ENCODE measurements at places on chromosomes 12 and 14.
A peak's percentile ranks its signal among the peaks of the same experiment; 100 is the strongest.

- DNase-seq, result no peak
These were observed 111.7 kb downstream of the DNAI7 start for GRCh38 chr12:25083211-25083610.

DNA sequence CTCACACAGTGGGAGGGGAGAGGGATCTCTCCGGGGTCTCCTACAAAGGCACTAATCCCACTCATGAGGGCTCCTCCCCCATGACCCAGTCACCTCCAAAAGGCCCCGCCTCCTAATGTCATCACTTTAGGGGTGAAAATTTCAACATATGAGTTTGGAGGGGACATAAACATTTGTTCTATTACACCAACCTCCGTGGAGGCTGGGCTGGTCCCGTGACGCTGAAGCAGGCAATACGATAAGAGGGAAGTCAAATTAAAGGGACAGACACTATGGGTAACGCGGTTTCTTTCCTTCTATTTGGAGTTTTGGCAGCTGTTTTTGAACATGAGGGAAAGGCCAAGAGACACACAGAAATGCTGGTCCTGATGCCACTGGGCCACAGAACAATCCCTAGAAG lies 175.7 kb upstream of the VASH1 start:
- DNase-seq, result no peak

- no peak for DNase-seq
These were observed 5.0 kb upstream of the CYP46A1 start for GRCh38 chr14:99679111-99679510.

DNA sequence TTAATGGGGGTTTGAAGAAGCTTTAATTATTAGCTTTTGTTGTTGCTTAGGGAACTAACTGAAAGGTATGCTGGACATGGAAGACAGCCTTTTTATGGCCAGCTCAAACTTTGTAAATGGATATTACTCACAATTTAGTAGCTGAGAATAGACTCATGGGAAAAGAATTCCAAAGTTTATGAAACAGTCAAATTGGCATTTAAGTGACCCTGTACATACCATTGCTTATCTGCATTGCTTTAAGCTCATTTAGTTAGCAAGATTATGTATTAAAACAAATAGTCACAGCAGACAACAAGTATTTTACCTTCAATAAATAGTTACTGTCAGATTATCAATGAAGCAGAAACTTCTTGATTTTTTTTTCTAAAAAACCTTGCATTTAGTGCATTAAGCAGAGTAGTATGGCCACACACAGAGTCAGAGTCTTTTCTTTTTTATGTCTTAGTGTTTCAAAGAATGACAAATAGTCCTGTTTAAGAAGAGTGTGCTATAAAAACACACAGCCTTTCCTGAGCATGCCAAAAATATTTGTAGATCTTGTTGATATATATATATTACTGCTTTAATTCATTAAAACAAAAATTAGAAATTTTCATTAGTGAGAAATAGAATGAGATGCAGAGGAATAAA lies 102.2 kb downstream of the TTC6 start:
- DNase-seq, result no peak

DNA sequence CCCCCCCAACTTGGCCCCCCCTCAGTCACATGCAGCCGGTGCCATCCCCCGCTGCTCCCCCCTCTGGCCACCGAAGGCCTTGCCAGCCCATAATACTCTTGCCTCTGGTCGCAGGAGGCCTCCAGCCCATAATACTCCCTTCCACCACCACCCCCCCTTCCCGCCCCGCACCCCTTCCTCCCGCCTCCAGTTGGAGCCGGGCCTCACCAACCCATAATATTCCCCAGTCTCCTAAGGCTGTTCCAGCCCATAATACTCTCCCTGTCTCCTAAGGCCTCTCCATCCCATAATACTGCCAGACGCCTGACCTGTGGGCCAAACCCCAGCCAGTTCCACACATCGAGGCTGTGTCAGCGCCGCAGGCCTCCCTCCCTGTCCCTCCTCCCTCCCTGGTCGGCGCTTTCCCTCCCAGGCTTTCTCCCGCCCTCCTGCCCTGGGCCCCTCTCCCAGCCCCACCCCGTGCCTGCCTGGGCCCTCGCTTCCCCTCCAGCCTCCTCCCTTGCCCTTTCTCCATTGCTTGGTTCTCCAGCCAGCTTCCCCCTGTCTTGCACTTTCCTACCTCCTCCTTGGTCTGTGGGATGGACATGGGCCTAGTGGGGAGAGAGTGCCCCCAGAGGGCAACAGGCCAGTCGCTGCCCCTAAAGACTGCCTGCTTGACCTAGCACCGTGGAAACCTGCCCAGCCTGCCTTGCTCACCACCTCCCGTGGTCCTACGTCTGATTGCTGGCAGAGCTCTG lies 6.8 kb upstream of the CHD4 start:
- peak; percentile 54 for DNase-seq

GRCh38 chr14:40218282-40218941 lies 786.2 kb upstream of the FBXO33 start:
- no peak for DNase-seq

DNA sequence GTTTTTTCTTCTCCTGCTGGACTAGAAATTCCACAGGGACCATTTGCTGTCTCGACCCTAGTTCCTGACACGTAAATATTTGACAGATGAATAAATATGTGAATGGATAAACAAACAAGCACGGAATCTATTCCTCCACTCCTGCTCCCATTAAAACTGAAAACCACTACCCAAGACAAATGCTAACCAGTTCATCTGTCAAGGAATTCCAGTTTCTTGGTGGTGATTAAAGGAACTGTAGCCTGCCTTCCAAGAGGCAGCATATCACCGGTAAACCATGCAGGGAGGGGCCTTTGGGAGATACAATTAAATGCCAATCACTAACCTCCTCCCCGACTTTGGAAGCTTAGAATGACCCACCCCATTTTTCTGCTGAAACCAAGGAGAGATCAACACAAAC lies 95.4 kb downstream of the TTC7B start:
- no peak for DNase-seq

GRCh38 chr12:25970916-25971653 lies 12.6 kb downstream of the RASSF8 start:
- DNase-seq, result no peak

GRCh38 chr14:88007608-88008007 lies 2.7 kb downstream of the GPR65 start:
- DNase-seq, result no peak

DNA sequence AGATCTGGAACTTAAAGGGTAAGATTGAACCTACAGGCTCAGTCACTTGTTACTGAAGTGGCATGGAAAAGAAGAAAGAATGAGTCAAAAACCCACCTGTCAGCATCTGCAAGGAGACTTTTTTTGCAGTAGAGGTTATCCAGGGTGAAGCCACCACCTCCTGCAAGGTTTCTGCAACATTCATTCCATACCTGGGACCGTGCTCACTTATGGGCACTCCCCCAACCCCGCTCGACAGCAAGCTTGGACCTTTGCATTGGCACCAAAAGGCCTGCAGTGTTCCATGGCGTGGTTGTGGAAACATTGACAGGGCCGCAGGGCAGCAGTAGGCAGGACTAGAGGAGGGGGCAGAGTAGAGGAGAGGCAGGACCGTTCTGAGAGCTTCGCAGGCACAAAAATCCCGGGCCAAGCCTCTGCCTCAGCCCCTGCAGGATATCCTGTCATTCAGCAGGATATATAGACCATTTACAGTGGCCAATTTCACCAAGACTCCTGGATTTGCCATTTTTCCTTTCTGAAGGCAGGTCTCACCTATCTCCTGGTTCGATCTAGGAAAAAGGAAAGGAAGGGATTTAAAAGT lies at the start of gene STAB2:
STAB2 (plus strand) TSS at position 483 of the 580 bp plus-strand sequence. CDS start 204 bp downstream, outside the sequence.
- no peak for DNase-seq

DNA sequence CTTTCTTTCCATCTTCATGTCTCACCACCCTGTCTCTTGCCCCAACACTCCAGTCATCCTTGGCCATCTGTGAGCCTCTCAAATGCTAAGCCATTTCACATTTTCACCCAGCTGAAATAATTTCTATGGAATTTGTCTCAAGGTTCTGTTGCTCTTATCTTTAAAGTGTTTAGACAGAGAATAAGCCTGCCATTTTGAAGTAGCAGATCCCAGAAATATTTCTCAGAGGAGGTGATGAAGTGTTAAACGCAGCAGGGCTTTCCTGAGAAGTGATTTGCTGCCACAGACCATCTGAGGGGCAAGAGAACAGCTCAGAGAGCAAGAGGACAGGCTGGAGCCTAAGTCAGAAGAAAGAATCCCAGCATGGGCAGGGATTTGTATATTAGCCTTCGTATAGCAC lies 71.6 kb upstream of the CLMN start:
- DNase-seq, result no peak

DNA sequence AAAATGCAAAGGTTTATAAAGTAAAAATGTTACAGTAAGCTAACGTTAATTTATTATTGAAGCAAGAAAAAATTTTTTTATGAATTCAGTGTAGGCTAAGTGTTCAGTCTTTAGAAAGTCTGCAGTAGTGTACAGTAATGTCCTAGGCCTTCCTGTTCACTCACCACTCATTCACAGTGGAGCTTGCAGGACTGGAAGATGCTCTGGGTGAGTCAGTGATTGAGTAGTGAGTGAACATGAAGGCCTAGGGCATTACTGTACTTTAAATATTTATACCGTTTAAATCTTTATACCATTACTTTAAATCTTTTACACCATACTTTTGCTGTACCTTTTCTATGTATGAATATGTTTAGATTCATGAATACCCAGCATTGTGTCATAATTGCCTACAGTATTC lies 120.3 kb upstream of the SLC38A4 start:
- no peak for DNase-seq

DNA sequence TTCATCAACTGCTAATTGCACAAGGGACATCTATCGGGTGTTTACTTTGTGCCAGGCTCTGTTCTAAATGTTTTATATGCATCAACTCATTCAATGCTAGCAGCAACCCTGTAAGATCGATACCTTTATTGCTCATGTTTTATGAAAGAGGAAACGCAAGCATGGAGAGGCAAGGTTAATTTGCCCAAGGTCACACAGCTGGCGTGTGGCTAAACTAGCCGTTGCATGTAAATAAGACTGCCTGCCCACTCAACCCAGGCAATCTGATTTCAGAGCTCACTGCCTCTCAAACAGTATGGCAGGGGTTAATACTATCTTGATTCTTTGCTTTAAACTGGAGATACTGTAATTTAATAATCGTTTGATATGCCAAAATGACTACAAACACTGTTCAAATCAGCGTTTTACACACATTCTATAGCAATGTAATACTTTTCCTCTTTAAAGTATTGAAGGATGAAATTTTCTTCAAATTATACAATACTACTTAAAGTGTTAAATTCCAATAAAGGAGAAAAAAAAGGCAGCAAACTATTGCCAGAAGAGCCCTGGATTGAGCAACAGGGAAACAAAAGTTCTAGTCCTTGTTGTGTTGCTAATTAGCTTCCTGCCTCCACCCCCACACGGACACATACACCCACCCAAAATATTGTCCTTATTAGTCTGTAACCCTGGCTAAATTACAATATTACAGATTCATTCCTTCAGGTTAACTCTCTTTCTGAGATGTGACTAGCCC lies 39.1 kb upstream of the DHRS7 start:
- no peak for DNase-seq

- DNase-seq, result no peak
These were observed 17.7 kb upstream of the C14orf180 start for GRCh38 chr14:104561632-104562495.

DNA sequence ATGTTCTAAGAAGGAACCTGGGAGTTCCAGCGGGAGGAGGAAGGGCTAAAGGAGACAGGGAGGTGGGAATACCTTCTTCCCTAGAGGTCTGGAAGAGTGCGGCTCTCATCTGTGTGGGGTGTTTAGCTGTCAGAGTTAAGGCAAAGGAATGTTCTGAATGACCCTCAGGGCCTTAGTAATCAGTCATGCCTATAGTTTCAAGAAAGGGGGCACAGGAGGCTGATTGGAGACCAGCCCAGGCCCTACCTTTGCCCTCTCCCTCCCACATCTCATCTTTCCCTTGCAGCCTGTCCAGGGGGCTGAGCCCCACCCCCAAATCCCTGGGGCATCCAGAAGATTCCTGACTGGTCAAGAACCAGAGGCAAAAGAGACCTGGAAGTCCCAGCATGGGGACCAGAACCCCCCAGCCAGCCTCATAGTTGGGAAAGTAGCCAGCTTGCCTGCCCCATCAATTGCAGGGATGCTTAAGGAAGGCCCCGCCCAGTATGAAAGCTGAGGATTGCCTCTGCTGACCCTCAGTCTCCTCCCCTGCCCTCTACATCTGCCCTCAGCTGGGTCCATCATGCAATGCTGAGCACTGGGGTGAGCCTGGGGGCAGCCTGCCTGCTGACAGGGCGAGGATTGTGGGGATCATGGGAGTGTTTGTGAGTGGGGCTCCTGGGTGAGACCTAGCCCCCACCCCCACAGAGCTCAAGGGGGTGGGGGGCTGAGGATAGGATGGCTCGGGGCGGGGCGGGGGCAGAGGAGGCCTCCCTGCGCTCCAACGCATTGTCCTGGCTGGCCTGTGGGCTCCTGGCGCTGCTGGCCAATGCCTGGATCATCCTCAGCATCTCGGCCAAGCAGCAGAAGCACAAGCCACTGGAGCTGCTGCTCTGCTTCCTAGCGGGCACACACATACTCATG lies 1.8 kb downstream of the GPR162 start:
- no peak for DNase-seq

GRCh38 chr12:88737838-88738472 lies 157.7 kb upstream of the KITLG start:
- no peak for DNase-seq

GRCh38 chr14:24181371-24182077 lies 7.1 kb downstream of the IPO4 start:
- no peak for DNase-seq

DNA sequence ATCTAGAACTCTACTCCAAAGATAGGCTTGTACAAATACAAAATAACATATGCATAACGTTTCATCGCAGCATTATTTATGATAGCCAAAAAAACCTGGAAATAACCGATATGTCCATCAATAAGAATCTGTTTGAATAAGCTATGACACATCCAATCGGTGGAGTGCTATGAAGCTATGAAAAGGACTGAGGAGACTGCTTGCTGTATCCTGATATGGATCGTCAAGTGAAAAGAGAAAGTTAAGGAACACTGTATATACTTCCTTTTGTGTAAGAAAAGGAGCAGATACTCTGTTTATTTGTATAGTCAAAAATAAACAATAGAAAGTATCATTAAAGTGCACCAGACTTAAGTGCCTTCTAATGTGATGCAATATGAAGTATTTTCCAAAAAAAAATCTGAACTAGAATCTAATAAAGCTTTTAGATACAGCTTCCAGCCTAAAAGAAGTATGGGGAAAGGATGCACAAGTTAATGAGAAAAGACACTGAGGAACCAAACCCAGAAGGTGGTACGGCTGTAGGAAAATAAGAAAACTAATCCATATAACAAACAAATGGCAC lies 645 bp upstream of the KLHDC1 start:
- no peak for DNase-seq

DNA sequence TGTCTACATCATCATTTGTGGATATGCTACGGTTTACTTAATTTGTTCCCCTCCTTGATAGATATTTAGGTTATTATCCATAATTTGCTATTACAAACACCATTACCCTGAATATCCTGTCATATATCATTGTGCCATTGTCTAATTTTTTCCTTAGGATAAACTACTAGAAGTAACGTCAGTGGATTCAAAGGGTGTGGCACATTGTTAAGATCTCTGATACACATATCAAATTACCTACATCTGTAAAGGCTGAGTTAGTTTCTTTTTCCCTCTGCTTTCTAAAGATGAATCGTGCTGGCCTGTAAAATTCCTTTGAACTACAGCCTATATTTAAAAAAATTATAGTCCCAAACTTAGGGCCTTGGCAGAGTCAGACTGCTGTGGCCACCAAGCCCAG lies 53.9 kb upstream of the STRN3 start:
- DNase-seq, result no peak

- peak; percentile 76 for DNase-seq
These were observed at the start of gene TUBA1B for GRCh38 chr12:49131051-49131893. TSS of gene TUBA1B (minus strand) at chr12:49131395. CDS start at chr12:49131300, 95 bp downstream.
